HepG2 (cell line): ENCODE measurements at places on chromosomes 5 and 9.

- no peak for DNase-seq
These were observed 265.5 kb upstream of the ZNF608 start for GRCh38 chr5:125011947-125012346.

GRCh38 chr9:129885018-129885669 lies 49.9 kb downstream of the USP20 start:
- DNase-seq: peak; percentile 33

DNA sequence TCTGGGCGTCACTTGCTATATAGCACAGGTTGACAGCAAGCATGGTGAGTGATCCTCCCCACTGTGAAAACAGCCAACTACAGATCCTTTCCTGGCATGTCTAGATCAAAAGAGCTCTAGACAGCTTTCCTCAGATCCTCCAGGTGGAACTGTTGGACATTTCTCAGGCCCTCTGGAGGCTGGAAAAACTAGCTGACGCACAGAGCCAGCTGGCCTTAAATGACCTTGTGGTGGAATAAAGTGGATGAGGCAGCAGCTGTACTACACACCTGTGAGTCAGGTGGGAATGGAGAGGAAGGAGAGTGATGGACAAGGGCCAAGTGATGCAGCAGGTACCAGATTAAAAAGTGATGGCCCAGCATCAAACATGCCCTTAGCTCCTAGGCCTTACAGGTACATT lies 172.7 kb downstream of the TRIM32 start:
- DNase-seq: no peak

DNA sequence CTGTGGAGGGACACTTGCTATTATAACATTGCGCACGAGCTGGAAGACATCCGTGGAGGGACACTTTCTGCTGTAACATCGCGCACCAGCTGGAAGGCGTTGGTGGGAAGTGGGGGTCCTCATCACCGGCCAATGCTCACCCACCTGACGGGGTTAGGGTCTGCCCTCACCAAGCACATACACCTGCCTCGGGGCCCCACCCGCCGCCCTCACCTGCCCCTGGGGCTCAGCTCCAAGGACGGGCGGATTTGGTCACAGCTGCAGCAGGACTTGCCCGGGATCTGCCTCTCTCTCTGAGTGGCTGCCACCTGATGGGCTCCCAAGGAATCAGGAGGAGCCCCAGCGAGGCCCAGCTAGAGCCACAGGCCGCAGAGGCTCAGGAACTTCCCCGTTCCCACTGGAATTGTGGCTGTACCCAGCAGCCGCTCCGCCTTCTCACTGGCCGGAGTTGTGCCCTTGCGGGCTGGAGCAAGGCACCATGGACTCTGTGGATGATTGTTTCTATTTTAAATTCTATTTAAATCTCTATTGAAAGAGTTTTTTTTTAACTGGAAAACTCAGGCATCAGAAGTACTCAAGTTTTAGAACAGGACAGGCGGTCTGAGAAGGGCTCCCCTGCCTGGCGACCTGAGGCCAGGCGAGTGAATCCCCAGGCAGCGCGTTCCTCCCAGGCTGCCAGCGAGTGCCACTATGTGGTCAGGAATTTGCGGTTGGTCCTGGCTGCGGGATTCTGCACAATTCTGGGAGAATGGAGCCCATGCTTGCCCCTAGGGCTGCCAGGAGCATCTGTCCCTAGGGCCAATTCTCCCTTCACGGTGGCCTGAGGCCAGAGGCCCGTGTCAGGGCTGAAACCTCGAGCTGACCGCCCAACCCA lies 38.9 kb upstream of the SLC6A3 start:
- DNase-seq: no peak

- peak; percentile 63 for DNase-seq
These were observed 93.2 kb downstream of the GHR start for GRCh38 chr5:42516282-42517042.

DNA sequence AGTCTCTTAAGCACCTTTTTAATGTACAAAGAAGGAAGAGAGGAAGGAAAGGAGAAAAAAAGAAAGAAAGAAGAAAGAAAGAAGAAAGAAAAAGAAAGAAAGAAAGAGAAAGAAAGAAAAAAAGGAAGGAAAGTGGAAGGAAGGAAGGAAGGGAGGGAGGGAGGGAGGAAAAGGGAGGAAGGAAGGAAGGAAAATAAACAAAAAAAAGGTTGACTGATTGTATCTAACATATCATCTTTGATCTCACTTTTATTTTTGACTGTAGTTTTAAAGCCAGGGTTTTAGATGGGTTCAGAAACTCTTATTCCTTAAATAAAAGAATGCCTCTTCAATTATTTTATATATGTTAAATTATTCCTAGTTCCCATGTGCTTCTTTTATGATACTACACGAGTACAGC lies 794.5 kb downstream of the CDH12 start:
- DNase-seq: no peak

DNA sequence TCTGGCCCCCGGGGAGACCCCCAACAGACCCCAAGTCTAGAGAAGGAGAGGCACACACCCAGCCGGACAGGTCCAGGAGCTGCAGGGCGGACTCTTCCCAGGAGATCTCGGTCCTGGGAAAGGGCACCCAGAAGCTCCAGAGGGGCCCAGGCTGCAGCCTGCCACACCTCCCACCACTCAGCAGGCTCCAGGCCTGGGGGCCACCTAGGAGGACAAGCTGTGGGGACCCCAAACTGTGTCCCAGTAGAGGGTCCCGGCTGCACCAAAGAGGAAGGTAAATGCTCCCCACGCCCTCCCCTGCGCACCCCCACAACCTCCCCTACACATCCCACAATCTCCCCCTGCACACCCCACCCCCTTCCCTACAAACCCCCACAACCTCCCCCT lies 48.5 kb downstream of the PLEKHG4B start:
- no peak for DNase-seq

GRCh38 chr5:118551031-118551430 lies 437.3 kb downstream of the DTWD2 start:
- DNase-seq: no peak

GRCh38 chr9:69132361-69132760 lies 41.7 kb upstream of the TJP2 start:
- DNase-seq: no peak

GRCh38 chr5:17370651-17371050 lies 127.4 kb upstream of the TAF11L2 start:
- no peak for DNase-seq

DNA sequence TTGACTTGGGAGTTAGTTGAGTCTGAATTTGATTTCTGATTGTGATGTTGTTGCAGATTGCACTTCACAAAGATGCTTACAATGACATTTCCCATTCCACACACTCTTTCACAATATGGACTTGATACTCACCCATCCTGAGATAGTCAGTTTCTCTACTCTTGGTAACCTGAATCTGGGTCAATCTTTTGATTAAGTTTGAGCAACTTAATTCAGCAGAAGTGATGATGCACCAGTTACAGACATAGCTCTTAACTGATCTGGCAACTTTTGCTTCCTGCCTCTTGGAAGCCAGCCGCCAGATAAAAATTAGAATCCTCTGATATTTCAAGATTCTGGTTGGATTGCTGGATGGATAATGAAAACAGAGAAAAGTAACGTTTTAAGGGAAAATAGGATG lies 79.7 kb upstream of the OSMR start:
- DNase-seq: no peak

DNA sequence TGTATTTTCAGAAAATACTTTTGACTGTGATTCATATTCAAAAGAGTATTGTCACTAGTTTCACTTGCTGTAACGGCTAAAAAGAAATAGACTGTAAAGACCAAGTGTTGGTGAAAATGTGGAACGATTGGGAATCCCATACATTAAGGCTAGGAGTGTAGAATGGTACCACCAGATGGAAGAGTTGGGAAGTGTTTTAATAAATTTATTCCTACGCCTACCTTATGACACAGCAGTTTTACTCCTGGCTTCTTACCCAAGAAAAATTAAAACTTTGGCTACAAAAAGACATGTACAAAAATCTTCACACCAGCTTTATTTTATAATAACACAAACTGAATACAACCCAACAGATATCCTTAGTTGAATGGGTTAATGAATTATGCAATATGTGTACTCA lies 256.2 kb downstream of the TAF11L14 start:
- no peak for DNase-seq

- no peak for DNase-seq
These were observed 25.9 kb upstream of the PRDM12 start for GRCh38 chr9:130638284-130639123.

- DNase-seq: no peak
These were observed 26.6 kb upstream of the FIBCD1 start for GRCh38 chr9:130965680-130966079.

DNA sequence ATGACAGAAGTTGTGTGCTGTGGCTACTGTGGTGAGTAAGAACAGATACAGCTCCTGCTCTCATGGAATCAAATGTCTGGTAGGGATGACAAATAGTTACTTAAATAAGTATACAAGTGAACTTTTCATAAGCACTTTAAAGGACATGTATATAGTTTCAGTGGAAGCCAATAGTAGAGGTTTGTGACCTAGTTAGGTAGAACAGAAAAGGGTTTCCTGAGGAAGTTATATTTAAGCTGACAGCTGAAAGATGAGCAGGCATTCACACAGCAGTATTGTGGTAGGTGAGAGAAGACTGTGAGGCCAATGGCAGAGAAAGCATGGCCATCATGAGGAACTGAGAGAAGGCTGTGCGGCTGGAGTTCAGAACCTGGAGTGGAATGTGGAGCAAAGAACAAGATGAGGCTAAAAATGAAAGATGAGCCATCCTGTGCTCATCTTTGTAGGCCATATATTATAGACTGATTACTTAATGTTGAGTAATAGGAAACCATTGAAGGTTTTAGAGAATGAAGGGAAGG lies 15.4 kb downstream of the FAM174A start:
- DNase-seq: no peak

GRCh38 chr9:17521100-17521855 lies 57.6 kb upstream of the SH3GL2 start:
- DNase-seq: no peak

GRCh38 chr9:120942186-120943001 lies 15.8 kb upstream of the TRAF1 start:
- no peak for DNase-seq

GRCh38 chr5:139304391-139305324 lies 11.1 kb downstream of the MATR3 start:
- DNase-seq: no peak

- DNase-seq: no peak
These were observed 59.9 kb downstream of the ZFR start for GRCh38 chr5:32384621-32385020.

DNA sequence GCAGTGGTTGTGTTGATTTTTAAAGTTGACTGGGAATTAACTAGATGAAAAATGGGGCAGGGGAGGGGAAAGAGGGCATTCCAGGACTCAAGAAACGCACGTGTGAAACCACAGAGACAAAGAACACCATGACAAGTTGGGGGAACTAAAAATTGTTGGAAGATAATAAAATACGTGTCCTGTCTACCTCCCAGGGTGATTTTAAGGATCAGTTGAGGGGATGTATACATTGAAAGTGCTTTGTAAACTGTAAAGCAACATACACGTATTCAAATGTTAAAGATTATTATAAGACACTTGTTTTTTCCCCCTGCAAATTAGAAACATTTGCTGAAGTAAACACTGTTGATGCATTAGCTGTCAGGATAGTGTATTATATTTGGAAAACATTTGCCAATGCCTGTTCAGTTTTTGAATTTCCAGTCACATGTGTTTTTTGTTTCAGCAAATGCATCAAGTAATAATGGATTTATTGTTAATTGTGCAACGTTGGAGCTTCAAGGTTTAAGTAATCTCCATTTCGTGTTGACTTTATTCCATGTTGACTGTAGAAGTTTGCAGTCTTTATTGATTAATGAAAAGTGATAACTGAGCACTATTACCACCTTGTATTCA lies 412.7 kb downstream of the ACTL7B start:
- DNase-seq: peak; percentile 58

DNA sequence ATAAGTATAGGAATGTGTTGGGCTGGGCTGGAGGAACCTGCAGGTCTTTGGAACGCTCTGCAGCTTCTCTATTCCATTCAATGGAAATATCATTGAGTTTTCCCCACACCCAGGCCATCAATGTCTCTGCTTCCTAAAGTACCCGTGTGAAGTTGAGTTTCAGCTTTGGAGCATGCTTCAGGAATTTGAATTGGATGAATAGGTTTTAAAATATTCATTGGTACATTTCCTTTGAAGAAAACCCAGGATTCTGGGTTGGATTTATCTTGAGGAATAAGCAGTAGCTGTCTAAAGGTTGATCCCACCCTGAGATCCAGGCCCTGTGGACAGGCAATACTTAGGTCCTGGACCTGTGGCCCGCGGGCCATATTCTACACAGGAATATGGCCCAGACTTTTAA lies 37.3 kb downstream of the INSYN2B start:
- DNase-seq: no peak

- DNase-seq: no peak
These were observed 68.1 kb downstream of the GDNF start for GRCh38 chr5:37771731-37772130.

DNA sequence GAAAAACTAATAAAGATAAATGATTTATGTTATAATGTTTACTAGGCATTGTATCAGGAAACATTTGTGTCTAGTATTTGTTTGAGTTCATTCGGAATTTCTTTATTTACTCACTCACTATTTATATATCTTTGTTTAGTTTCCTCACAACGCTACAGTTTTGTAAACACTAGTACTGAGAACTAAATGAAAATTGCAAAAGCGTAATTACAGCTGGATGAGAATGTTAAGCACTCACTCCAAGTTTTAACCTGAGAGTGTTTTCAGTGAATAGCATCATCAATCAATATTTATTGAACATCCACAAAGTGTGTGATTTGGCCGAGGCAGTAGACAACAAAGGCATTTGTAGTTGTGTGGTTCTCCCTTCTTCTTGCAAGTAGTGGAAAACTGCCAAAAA lies 969.6 kb upstream of the DMAC1 start:
- no peak for DNase-seq

GRCh38 chr5:111224561-111225345 lies 569 bp downstream of the CAMK4 start:
- no peak for DNase-seq

- DNase-seq: no peak
These were observed 118.0 kb downstream of the VAV2 start for GRCh38 chr9:133874060-133874657.

DNA sequence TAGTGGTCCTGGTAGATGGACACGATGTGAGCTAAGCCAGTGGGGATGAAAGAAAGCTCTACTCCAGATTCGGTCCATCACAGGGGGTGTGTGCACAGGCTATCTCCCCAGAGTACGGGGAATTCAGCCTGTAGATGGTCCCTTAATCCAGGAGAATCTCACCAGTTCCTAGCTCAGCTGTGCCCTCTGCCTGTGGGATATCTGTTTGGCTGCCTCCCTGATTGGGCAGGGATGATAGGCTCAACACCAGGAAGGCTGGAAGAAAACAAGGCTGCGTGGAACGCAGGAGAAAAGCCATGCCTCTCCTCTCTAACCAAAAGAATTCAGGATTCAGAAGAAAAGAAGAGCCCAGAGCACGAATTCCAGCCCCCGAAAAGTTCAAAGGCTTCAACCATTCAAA lies 40.9 kb downstream of the VLDLR start:
- DNase-seq: no peak
